ENCODE measurements at places on chromosomes 1 and 21. TPM values are rescaled to one million over a fixed set of nuclear protein-coding genes. Genes with fewer than 3 reads are reported as not detected.

HNRNPCL4 gene
- not detected for total RNA-seq

C1orf87 gene
- not detected for total RNA-seq

NUP210L gene
- 0.12 TPM for total RNA-seq

ALX3 gene
- not detected for total RNA-seq

GPR161 gene
- 0.88 TPM for total RNA-seq

TRIM45 gene
- total RNA-seq = 0.53 TPM

ALG14 gene
- total RNA-seq = 4.4 TPM

AMY1C gene
- total RNA-seq = not detected

VANGL2 gene
- not detected for total RNA-seq

ZSCAN20 gene
- total RNA-seq = 4.1 TPM

S100A16 gene
- total RNA-seq = not detected

NGF gene
- not detected for total RNA-seq

GPX7 gene
- total RNA-seq = 20.6 TPM

SLC9C2 gene
- total RNA-seq = not detected

DEDD gene
- total RNA-seq = 40.2 TPM

ADARB1 gene
- total RNA-seq = 40.6 TPM

PODN gene
- total RNA-seq = not detected

KRTAP10-10 gene
- not detected for total RNA-seq

S100A5 gene
- total RNA-seq = 3.3 TPM

CRTC2 gene
- total RNA-seq = 60.8 TPM

ACADM gene
- 60.9 TPM for total RNA-seq

IGFN1 gene
- total RNA-seq = not detected

NIBAN1 gene
- total RNA-seq = 19.8 TPM

TENT5C gene
- total RNA-seq = 14.0 TPM

CR2 gene
- total RNA-seq = not detected

OR2T29 gene
- total RNA-seq = not detected
